ENCODE measurements at places on chromosomes 2 and 18.

DNA sequence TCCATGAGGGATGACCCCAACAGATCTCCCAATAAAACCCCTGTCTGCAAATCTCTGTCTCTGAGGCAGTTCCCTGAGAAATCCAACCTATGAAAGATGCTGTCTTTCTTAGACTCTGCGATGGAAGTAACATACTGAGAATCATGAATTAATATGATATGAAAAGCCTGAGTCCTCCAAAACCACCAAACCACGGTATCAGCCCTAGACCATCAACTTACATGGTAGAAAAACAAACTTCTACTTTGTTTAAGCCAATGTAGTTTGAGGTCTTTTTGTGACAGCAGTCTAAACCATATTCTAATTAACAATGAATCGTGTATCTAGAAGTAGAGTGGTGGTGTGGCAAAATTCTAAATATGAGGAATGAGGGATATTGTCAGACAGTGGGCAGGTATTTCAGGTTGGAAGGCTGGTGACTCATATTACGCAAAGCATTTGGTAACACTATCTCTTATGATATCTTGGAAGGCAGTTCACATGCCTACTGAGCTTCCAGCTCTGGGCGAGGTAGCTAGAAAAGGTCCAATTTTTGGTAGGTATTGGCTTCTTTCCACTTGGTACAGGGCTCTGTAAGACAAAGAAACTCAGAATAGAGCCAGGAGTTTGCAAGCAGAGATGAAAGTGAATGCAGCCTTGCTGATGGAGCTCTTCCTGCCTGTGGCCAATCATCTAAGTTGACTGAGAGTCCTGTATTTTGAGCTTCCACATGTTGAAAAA is 215.8 kb downstream of the ZFP36L2 start:
- DNase-seq: no peak

- no peak for DNase-seq
These were observed 212.4 kb upstream of the HNRNPA3 start for GRCh38 chr2:177000061-177000714.

DNA sequence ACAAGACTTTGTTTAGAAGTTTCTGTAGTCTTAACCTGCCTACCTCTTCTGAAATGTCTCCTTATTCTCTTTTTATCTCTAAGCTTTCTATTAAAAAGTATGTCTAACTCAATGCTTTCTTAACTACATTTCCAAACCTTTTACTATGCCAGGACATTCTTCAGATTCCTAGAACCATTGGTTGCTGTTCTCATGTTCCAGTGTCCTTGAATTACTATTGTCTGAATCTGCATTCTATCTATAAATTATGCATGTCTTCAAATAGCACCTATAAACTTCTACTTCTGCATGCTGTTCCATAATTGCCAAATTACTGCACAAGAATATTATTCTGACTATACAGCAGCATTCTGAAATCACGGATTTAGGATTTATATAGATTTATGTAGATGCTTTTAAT is 166.0 kb upstream of the VWC2L start:
- no peak for DNase-seq

- no peak for DNase-seq
These were observed 50.6 kb downstream of the MSH6 start for GRCh38 chr2:47833516-47833968.

GRCh38 chr2:10237392-10238321 is 65.0 kb upstream of the HPCAL1 start:
- peak; percentile 53 for DNase-seq

- no peak for DNase-seq
These were observed 19.6 kb downstream of the CEP68 start for GRCh38 chr2:65075605-65076344.

GRCh38 chr2:25954199-25954752 is 28.0 kb downstream of the KIF3C start:
- DNase-seq: no peak

DNA sequence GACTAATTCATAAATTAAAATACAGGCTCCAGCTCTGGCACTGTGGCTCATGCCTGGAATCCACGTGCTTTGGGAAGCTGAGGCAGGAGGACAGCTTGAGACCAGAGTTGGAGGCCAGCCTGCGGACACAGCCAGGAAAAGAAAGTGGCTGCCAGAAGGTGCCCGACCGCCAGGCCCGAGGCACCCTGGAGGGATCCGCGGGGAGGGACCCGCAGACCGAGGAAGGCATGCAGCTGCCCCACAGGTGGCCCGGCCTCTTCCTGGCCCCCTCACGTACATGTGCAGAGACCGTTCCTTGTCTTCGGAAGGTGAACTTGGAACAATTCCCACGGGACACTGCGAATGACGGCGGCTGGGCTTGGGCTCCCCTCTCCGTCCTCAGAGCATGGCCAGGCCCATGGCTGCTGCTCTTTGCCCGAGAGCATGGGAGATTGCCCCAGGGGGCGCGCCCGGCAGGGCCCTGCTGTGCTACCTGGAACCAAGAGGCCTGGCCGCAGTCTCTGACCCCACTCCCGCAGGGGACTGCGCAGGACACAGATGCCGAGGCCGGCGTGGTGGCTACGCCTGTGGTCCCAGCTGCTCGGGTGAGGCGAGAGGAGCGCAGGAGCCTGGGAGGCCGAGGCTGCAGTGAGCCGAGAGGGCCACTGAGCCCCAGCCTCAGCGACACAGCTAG is 55.6 kb upstream of the IMP4 start:
- no peak for DNase-seq

GRCh38 chr2:200795028-200795440 is 16.7 kb upstream of the BZW1 start:
- no peak for DNase-seq

DNA sequence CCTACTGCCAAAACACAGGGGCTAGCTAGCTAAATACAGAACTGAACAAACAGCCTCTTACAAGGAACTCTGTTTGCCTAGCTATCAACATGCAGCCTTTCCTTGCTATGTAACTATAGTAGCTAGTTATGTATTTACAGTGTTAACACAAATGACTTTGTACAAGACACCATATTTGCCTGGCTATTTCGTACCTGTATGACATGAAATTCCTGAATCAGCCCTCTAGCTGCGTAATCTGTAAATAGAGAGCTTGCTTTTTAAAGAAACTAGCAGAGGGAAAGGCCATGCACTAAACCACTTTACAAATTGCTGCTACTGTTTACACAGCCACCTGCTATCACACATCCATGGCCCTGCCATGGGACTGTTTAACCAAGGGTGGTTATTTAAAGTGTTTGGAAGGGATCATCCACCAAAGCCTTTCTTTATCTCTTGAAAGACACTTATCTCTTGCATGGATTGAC is 248.7 kb downstream of the TFCP2L1 start:
- no peak for DNase-seq

GRCh38 chr2:80292474-80292873 is 12.1 kb downstream of the LRRTM1 start:
- no peak for DNase-seq

GRCh38 chr2:186950694-186951093 is 101.7 kb upstream of the ZSWIM2 start:
- no peak for DNase-seq

- DNase-seq: no peak
These were observed 270.4 kb downstream of the FIGN start for GRCh38 chr2:163465440-163465839.

DNA sequence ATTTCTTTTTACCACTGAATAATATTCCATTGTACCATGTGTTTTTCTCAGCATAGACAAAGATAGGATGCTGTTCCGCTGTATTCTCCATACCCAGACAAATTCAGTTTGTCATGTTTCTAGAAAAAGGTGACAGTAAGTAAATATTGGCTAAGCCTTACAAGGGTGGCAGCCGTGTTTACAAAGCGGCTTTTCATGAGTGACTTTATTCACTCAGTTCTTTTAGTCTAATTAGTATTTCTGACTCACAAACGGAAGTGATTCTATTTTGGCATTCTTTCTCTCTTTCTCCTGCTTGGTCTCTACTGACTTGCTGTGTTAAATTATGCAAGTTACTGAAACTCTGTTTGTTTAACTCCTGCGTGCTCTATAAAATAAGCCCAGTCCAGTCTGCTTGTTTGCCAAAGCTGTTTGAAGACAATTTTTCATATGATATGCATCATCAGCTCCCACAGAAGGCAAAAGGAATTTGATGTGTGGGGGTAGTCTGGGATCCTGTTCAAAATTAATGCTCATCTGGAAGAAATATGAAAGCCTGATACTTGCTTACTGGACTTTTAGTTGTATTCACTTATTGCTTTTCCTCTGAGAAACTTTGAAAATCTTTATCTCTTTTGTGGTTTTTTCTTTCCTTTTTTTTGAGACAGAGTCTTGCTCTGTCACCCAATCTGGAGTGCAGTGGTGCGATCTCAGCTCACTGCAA is 2.3 kb upstream of the PLEKHH2 start:
- DNase-seq: no peak

DNA sequence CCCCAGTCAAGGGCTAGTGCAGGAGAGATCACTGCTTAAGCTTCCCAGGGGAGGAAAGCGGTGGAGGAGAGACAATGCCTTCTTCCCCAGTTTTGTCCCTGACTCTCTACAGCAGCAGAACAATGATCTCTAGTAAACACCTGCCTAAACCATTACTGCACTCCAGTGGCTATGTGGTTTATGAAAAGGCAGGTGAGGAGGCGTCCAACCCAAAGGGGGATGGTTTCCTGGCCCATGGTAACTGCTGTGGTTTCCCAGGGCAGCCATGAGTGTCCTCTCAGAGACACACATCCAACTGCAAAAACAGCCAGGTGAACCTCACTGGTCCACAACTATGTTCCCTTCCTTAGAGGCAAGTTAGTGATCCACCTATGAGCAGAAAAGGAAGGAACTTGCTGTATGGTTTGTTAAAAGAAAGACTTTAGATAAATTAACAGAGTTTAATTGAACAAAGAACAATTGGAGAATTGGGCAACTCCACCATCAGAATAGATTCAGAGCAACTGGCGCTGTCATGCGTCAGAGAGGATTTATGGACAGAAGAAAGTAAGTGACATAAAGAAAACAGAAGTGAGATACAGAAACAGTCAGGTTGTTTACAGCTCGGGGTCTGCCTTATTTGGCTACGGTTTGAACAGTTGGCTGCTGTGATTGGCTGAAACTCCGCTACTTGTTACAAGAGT is 4.8 kb upstream of the TTC39C start:
- no peak for DNase-seq

GRCh38 chr2:119025013-119025412 is 83.0 kb downstream of the MARCO start:
- no peak for DNase-seq

DNA sequence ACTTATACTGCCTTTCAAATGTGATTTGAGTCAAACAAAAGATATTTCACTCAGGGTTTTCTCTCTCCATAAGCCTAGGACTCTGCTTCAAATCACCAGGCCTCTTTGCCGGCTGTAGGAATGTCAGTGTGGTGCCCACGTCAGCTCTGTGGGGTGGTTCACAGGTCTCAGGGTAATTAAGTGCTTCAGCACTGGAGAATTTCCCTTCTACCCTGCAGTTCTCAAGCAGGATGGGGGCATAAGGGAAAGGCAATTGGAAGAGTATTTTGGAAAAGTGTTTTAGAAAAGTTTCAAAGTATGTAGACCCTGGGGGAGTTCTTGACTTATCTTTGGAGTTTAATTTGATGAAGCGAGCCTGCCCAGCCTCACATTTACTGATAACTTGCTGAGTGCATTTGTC is 9.6 kb downstream of the CNGA3 start:
- DNase-seq: no peak

- DNase-seq: no peak
These were observed 71.1 kb downstream of the RFTN2 start for GRCh38 chr2:197604117-197604860.

- DNase-seq: no peak
These were observed 1.4 kb downstream of the PPM1G start for GRCh38 chr2:27407798-27408491.

DNA sequence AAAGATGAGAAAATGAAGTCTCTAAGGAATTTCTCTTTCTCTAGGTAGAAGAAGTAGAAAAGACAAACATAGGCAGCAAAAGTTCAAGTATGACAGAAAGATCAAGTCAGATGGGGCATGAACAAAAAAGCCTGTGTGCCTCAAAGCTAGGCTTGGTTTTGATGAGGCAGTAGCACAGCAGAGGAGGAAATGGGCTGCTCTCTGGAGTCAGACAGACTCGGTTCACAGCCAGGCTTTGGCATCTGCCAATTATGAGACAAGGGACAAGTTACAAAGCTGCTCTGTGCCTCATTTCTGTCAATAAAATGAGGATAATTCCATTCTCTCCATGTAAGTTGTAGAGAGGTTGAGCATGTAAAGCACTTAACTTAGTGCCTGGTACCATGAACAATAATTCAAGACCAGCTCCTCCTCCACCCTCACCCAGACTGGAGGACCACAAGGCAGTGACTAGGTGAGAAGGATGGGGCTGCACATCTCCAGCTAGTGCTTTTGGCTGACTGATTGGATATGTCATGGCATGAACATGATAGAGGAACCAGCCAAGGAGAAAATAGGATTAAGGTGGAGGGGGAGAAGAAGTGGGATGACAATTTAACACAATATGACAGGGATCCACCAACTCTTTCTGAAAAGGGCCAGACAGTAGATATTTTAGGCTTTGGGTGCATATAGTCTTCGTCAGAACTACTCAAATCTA is 84.6 kb downstream of the TMEM163 start:
- DNase-seq: no peak

DNA sequence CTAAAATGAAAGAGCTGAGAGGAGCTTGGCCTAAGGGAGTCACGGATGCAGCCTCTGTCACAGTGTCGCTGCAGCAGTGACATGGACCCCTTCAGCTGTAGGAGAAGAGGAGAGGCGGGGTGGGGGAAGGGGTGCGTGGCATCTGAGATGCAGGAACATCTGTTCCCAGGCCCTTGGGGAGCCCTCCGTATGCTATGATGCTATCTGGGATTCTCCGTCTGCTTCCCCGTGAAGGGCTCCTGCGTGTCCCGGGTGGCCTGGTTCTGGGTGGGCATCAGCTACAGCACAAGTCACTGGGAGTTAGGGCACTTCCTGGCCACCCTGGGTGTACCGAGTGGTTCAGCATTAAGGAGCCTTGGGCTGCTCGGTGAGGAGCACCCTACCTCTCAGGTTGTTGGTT is 35.6 kb upstream of the B3GNT7 start:
- DNase-seq: no peak

GRCh38 chr2:175004980-175005732 is at the start of gene CHN1:
TSS of gene CHN1 (minus strand) at chr2:175005381. CDS start at chr2:175004912, 469 bp downstream.
- DNase-seq: peak; percentile 87

DNA sequence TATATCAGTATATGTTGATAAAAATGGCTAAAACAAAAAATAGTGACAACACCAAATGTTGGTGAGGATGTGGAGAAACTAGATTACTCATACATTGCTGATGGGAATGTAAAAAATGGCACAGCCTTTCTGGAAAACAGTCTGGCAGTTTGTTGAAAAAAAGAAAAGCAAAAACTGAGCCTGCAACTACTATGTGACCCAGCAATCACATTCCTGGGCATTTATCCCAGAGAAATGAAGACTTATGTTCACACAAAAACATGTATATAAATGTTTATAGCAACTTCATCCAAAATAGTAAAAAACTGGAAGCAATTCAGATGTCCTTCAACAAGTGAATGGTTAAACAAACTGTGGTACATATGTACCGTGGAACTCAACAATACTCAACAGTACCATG is 7.5 kb upstream of the KDSR start:
- no peak for DNase-seq

GRCh38 chr18:45702708-45703265 is 21.2 kb upstream of the SLC14A1 start:
- DNase-seq: no peak

Measured in upper lobe of right lung (tissue), 1 donor.